ENCODE measurements at places on chromosomes 5 and 9.

- DNase-seq: peak; percentile 39
Observed at GRCh38 chr9:5629312-5630080, 589 bp downstream of the RIC1 start.

GRCh38 chr5:130555429-130555828, 609.6 kb downstream of the HINT1 start:
- no peak for DNase-seq

DNA sequence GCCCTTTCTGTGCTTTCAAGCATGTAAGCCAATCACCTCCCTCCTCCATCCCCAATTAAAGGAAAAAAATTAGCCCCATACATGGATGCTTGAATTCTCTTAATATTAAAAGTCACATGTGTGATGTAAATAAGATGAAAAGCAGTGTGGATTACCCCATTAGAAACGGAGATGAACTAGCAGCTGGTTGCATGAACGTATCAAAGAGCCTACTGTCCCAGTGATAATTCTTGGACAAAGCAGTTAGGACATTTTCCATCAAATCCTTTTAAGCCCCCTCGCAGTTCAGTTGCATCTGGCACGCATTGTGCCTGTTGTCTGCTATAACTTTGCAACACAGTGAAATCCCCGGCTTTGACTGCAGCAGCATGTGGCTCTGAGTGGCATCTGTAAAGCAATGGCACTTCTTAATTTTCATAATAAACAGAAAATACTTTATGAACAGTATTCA, 285.6 kb downstream of the FBXL7 start:
- DNase-seq: no peak

- DNase-seq: peak; percentile 1
Observed at GRCh38 chr9:123267481-123268198, 746 bp downstream of the STRBP start.

DNA sequence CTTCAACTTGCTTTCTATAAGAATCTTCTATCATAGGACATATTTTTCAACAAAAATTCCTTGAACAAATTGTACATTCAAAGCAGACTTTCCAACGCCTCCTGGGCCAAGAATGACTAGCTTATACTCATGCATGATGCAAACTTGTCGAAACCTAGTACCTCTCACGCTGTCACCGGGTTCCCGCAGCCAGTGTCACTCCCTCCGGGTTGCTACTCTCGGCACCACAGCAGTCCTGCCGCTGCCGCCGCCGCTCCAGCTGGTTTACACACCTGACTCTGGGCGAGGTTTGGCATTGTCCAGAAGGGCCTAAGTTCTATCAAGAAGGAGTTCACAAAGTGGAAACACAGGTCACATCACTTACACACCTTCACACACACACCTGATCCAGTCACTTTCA, 244.4 kb downstream of the ADAMTSL1 start:
- no peak for DNase-seq
